ENCODE measurements at places on chromosomes 5 and 9. TPM values are rescaled to one million over a fixed set of nuclear protein-coding genes. Genes with fewer than 3 reads are reported as not detected.

GRCh38 chr9:104784098-104784497, 20.2 kb downstream of the NIPSNAP3B start:
- DNase-seq: no peak

- no peak for DNase-seq
These were observed 34.8 kb downstream of the ADAMTS12 start for GRCh38 chr5:33857037-33857436.

GRCh38 chr5:54383225-54383901, 72.1 kb upstream of the HSPB3 start:
- DNase-seq: no peak

GRCh38 chr9:4095484-4095883, 204.4 kb downstream of the GLIS3 start:
- DNase-seq: no peak

GRCh38 chr5:6850106-6850432, 136.8 kb downstream of the TENT4A start:
- DNase-seq: no peak

GRCh38 chr5:170076211-170076610, 29.5 kb upstream of the FOXI1 start:
- no peak for DNase-seq

DNA sequence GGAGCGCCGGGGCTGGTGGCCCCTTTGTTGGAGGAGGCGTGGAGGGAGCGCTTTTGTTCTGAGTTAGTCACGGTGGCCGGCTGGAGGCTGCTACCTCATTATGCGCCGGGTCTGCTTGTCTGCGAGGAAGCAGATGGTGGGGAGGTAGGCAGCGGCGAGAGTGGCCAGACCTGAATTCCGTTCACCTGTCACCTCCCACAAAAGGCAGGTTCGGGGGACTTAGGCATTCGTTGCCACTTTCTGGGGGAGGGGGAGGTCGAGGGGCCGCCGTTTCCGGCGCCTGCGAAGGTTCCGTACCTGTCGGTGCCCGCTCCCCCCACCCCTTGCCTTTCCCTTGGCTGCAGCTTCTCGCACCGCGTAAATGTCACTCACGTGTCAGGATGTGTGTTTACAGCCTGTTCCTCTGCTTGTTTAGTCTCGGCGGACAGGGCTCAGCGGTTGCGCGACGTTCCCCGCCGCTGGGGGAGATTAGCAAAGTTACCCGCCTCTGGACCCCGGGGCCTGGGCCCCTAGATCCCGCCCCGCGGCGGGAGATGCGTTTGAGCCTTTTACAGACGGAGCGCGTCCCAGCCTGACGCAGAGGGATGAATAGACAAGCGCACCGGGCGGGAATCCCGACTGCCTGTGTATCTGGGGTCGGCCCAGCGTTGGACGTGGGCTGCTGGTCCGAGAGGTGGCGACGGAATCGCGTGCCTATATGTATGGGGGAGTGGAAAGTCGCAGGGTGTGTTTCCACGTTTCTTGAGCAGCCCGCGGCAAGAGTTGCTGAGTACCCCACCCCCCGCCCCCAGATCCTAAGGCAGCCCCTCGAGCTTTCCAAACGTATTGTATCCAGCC, 2.7 kb upstream of the LHX2 start:
- no peak for DNase-seq

DNA sequence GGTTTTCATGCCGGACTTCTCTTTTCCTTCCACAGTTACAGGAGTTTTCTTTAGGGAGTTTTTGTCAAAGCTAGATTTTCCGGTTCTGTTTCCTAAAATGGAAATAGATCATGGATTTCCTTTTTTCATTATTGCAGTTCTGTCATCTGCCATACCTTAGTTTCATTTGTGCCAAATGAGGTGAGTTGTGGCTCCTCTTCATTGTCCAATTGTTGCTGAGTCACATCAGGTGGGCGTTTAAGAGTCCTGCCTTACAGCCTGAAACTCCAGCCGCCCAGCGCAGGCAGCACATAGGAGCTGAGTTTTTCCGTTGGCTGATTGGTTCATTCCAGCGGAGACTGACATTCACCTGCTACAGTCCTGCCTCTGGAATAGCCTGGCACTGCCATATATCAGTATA, 14.1 kb downstream of the SLC25A25 start:
- DNase-seq: no peak

GRCh38 chr5:107925200-107925599, 254.5 kb upstream of the EFNA5 start:
- no peak for DNase-seq

GRCh38 chr5:131389869-131390265, 126.0 kb downstream of the CDC42SE2 start:
- DNase-seq: no peak

GRCh38 chr5:4570047-4570995, 569.8 kb upstream of the ADAMTS16 start:
- no peak for DNase-seq

GRCh38 chr5:178530526-178530925, 59.7 kb downstream of the COL23A1 start:
- no peak for DNase-seq

GRCh38 chr9:34582787-34583186, 6.7 kb downstream of the CNTFR start:
- no peak for DNase-seq

GRCh38 chr5:154318691-154319090, 127.1 kb upstream of the SAP30L start:
- DNase-seq: no peak

DNA sequence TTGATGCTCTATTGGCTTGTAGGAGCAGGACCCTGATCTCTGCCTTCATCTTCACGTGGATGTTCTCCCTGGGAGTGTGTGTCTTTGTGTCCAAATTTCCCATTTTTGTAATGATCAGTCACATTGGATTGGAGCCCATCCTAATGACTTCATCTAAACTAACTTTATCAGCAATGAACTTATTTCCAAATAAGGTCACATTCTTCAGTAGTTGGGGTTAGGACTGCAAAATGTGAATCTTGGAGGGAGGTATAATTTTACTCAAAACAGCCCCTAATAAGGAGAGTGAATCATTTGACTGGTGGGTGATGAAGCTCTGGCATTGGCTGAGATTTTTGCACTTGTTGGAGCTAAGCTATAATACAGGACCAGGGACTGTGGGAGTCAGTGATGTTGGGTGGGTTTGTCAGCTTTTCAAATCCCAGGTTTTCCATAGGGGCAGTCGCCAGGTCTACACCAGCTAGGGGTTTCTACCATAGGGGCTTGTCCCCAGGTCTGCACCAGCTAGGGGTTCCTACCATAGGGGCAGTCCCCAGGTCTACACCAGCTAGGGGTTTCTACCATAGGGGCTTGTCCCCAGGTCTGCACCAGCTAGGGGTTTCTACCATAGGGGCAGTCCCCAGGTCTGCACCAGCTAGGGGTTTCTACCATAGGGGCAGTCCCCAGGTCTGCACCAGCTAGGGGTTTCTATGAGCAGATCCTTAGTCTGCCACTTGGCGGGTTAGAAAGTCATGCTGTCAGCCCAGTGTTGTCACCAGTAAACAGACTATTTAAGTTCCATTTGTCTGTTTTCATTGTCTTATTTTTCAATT, 382.6 kb upstream of the DAP start:
- DNase-seq: no peak

DNA sequence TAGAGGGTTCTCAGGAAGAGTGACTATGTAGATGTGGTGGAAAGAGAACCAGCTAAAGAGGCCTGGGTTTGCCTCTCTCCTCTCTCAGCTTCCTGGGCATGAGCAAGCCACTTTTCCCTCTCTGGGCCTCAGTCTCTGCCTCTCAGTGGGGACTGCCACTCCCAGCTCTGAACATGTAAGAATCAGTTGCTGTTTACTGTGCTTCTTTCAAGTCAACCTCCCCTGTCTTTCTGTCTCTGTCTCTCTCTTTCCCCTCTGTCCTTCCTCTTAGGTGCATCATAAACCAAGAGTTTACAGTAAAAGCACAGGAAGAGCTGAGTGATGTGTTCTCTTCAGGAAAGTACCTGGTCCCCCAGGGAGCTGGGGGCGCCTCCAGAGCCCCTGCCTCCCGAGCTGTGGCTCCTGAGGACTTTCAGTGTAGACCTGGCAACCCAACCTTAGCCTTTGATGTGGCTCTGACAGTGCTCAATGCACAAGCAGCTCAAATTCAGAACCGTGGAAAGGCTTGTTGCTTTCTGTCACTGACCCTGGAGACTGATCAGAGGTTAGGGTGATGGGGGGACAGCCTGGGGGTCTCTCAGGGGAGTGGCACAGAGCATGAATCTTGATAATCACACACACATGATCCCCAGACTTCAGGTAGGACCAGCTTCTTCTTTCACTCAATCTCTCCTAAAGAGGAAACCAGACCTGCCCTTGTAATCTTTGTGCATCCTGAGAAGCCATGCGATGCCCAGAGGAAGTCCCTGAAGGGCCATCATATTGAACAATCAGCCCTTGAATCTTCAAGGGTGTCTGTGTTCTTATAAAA, 59.4 kb upstream of the TNFSF8 start:
- no peak for DNase-seq

DNA sequence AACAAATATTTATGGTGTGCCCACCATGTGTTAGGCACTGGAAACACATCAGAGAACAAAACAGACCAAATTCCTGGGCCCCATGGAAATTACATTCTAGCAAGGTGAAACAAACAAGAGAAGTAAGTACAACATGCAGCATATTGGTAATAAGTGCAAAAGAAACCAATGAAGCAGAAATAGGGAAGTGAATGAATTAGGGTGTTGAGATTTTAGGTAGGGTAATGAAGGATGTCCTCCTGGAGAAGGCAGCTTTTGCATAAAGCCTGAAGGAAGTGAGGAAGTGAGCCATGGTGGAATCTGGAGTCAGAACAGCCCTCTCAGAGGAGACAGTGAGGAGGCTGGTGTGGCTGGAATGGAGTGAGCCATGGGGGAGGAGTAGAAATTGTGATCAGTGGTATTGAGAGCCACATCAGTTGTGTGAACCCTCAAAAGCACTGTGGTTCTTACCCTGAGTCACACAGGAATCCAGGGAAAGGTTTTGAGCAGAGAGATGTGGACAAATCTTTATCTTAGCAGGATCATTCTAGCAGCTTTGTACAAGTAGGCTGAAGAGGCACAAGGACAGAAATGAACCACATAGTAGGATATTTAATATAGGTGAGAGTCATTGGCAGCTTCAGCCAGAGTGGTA, 52.7 kb upstream of the ARL15 start:
- no peak for DNase-seq

DNA sequence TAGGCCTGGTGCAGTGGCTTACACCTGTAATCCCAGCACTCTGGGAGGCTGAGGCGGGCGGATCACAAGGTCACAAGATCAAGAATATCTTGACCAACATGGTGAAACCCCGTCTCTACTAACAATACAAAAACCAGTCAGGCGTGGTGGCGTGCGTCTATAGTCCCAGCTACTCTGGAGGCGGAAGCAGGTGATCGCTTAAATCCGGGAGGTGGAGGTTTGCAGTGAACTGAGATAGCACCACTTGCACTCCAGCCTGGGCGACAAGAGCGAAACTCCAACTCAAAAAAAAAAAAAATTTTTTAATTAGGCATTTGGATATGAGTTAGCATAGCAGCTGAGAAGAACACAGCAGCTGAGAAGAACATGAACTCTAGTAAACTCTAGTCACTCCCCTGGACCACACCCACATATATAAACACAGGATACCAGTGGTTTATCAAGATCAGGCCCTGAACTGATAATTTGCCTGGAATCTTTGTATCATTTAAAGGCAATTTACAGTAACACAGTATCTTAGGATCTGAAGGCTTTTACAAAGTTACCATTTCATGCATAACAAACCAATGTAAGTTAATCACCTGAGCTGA, 4.6 kb upstream of the UGCG start:
- no peak for DNase-seq

DNA sequence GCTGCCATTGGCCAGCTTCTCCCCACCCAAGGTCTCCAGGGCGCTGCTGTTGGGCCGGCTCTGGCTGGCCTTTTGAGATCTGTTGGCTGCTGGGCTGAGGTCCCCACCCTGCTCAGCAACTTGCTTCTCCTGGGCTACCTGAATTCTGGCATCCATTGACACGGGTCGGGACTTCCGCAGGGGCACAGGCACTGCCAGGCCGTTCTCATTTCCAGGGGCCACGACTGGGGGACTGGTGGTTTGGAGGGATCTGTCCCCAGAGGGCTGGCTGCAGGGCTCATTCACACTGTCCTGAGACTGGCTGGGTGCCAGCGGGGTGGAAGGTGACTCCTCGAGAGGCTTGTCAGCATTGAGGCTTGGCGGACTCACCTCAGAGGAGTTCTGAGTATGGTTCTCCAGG, 87.1 kb upstream of the FBXW11 start:
- DNase-seq: no peak

- DNase-seq: peak; percentile 16
These were observed 3.4 kb upstream of the NSMF start for GRCh38 chr9:137462396-137462985.

- no peak for DNase-seq
These were observed 18.0 kb downstream of the UHRF2 start for GRCh38 chr9:6431038-6431437.

- DNase-seq: no peak
These were observed 93.2 kb upstream of the RUSC2 start for GRCh38 chr9:35396560-35397215.

DNA sequence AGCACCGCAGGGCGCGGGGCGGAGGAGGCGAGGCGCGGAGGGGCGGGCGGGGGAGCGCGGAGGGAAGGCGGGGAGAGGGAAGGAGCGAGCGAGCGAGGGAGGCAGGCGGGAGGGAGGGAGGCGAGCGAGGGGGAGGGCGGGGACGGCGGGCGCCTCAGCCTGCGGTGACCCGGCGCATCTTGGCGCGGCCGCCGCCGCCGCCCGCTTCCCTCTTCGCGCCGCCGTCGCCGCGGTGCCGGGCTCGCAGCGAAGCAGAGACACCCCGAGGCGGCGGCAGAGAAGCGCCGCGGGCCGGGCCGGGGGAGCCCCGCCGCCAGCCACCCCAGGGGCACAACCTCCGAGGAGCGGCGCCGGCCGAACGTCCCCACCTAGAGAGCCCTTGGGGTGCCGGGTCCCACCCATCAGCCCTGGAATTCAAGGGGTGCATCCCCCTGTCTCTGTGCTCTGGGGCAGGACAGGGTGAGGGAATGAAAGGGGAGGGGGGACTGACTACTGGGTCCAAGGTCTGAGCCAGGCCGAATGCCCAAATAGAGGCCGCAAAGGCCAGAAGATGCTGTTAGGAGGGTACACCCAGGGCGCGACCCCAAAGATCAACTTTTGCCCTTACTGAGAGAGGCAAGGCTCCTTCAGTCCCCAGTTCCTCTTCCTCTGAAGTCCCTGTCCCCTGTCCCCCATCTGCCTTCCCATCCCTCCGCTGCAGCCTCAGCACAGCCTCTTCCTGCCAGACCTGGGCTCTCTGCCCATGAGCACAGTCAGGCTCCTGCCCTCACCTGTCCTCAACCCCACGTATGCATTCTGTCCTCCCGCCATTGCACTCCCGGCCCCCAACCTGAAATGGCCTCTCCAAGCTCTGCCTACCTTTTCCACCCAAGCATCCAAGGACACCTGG, at the start of gene ADAMTS2:
TSS of gene ADAMTS2 (minus strand) at position 29 of the 889 bp plus-strand sequence. CDS start 133 bp downstream, outside the sequence.
- DNase-seq: peak; percentile 82

ARSI gene
- 0.45 TPM for total RNA-seq

SPINK6 gene
- total RNA-seq: not detected

MED7 gene
- 11.4 TPM for total RNA-seq

ACTL7B gene
- total RNA-seq: not detected

TCERG1 gene
- total RNA-seq: 20.9 TPM

ADAMTSL1 gene
- 0.29 TPM for total RNA-seq

FGF18 gene
- total RNA-seq: 0.17 TPM

CDX1 gene
- not detected for total RNA-seq

FOXD4L6 gene
- total RNA-seq: not detected

CENPK gene
- 0.57 TPM for total RNA-seq

CDH18 gene
- total RNA-seq: not detected

COX7C gene
- 865 TPM for total RNA-seq
